Stimulated activated CD4-positive, alpha-beta T cell treated with anti-CD3 and anti-CD28 coated beads, Interleukin-15, amount 100 ng/mL, for 1 hour (primary cell): ENCODE measurements at places on chromosomes 2 and 18.

DNA sequence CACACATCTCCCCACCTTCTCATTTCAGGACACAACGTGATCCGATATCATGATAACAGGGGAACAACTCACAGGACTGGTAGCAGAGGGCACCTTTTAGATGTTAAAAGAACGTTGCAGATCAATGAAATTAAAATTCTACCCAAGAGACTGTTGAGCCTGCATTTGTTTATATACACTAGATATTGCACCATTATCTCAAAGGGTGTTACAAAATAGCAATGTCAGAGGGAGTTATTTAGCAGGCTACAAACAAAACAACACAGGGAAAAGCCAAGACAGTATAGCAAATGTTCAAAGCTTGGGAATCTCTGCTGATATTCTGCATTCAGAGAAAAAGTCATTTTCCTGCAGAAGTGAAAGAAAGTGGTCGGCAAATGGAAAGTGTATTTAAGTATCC is 139.5 kb downstream of the MYO5B start:
- DNase-seq: no peak

GRCh38 chr2:231576465-231576864 is 16.2 kb upstream of the TEX44 start:
- DNase-seq: no peak

- DNase-seq: no peak
These were observed 874 bp upstream of the PIEZO2 start for GRCh38 chr18:11150271-11150615.

GRCh38 chr18:80037869-80038630 is 3.8 kb downstream of the RBFA start:
- DNase-seq: no peak

DNA sequence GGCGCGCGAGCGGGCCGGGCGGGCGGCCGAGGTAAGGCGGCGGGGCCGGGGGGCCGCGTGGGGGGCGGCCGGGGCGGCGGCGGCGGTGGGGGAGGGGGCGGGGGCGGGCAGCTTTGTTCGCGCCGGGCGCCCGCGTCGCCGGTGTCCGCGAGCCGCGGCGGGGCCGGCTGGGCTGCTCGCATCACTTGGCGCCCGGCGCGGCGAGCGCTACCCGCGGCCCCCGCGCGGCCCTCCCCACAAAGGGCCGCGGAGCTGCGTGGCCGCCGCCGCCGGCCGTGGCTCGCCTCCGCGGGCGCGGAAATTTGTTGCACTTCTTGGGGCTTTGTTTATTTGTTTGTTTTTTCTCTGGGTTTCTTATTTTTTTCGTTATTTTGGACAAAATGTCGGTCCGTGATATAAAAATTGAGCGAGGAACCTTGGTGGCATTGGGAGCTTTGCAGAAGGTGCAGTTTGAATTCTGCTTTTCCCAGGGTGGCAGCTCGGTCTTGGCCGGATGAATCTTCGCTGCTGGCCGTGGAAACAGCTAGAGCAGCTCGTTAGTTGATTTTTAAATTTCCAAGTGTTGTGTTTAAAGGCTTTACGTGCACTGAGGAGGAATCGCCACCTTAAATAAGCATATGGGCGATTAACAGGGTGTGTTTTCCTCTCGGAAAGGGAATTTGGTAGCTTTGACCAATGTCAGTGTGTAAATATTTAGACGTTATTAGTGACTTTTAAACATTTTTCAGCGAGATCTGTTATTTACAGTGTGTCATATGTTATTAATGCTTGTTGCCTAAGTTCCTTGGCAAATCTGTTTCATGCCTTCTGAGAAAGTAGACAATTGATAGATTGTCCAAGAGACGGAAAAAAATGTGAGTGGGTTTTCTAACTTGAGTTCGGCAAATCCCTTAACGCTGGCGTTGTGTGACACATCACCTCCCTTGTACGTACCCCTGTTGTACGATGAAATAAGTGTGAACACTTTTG is 822 bp downstream of the UBE2E3 start:
- no peak for DNase-seq

GRCh38 chr2:191747170-191747530 is 69.2 kb downstream of the NABP1 start:
- no peak for DNase-seq

DNA sequence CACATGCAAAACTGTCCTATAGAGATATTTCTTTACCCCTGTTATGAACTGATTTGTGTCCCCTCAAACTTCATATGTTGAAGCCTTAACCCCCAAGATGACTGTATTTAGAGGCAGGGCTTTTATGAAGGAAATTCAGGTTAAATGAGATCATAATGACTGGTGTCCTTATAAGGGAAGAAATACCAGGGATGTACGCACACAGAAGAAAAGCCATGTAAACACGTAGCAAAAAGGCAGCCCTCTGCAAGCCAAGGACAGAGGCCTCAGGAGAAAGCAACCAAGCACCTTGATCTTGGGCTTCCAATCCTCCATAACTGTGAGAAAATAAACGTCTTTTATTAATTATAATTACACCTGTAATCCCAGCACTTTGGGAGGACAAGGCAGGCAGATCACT is 101.3 kb upstream of the NDUFV2 start:
- no peak for DNase-seq

- no peak for DNase-seq
These were observed 260.6 kb downstream of the PRKCE start for GRCh38 chr2:45912109-45912508.
